Activated naive CD4-positive, alpha-beta T cell treated with anti-CD3 and anti-CD28 coated beads, Interleukin-2, amount 50 U/mL, for 72 hours (primary cell): ENCODE measurements at places on chromosomes 2 and 18. TPM values are rescaled to one million over a fixed set of nuclear protein-coding genes. Genes with fewer than 3 reads are reported as not detected.

GRCh38 chr2:137525132-137525531 lies 439.1 kb upstream of the HNMT start:
- no peak for DNase-seq

- no peak for DNase-seq
These were observed 95.3 kb downstream of the EIPR1 start for GRCh38 chr2:3282056-3282998.

- DNase-seq: no peak
These were observed 89.3 kb downstream of the ARMC9 start for GRCh38 chr2:231287696-231288095.

DNA sequence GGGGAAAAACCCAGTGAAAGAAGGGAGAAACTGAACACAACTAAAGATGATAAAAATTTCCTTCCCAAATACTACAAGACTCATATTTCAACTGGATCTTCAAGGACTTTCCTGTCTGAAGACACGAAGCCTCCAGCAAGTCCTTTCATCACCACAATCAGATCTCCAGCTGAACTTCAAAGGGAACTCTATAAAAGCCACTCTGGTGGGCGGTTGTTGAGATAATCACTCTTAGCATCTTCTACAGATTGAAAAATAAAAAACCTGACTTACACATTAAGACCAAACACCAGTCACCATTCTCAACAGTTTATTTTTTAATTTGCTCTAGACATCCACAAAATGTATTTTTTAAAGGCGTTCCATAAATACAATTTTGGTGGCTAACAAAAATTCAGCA lies 4.4 kb downstream of the REV1 start:
- no peak for DNase-seq

DNA sequence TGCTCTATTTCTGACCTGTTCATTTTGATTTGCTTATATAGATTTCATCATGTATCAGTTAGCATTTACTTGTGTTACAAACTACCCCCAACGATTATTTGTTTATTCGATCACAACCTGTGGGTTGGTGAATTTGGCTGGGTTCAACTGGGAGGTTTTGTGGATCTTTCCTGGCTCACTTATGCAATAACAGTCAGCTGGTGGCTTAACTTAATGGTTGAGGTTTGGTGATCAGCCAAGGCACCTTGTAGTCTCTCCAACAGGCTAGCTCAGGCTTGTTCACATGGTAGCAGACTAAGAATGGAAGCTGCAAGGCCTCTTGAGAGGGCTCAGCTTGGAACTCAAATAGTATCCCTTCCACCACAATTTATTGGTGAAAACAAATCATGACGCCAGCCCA lies 5.4 kb upstream of the PUM2 start:
- no peak for DNase-seq

- DNase-seq: no peak
These were observed 293.3 kb upstream of the TFPI start for GRCh38 chr2:187847245-187848208.

DNA sequence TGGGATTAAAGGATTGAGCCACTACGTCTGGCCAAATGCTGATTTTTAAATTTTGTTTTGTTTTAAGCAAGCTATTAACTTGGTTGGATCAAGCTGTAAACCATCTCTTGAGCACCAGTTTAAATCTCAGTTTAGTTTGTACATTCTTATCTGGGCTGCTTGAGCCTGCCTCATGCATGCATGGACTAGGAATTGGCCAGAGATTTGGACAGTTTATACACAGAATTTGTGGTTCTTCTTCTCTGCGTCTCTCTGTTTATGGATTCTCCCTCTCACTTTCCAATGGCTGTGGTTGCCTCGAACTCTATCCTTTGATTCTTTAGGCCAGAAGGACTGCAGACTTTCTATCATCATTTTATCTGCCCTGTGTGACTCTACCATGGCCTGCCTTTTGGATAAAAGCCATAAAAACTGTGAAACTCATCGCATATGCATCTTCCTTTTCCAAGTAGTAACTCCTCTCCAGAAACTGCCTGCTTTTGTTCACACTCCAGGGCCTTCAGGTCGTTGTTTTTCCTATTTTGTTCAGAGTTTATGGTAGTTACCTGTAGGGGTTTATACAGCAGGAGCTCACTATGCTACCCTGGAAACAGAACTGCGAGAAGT lies 32.5 kb upstream of the PLB1 start:
- no peak for DNase-seq

DNA sequence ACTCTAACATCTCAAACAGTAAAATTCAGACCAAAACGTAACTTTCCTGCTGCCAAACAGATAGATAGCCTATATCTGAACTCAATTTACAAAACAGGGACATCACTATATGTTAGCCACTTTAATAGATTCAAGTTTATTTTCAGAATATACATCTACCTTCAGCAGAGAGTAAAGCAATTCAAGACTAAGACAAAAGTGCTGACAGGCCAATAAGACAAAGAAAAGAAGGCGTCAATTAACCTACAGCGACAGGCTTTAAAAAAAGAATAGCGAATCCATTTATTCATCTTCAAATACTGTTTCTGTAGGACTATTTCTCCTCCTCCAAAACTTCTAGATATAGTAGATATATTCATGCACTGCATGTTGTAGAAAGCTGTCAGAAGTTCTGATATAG lies 333.0 kb downstream of the GRB14 start:
- DNase-seq: no peak

DNA sequence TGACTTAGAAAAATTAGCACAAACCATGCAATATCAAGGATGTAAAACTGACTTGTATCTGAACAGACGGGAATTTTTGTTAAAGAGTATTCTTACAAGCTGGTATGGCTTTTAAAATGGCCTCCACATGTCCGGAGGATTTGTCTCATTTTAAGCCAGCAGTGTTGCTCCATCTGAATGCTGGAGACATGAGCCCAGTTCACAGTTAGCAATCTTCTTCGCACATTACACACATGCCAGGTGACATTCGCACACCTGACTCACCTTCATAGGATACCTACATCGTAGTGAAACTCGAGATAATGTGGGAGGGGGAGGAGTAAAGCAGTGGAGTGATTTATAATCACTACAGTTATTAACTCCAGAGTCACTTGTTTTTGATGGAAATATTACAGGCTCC lies 231.8 kb upstream of the RBBP8 start:
- DNase-seq: no peak

GRCh38 chr2:33652830-33653229 lies 53.7 kb upstream of the FAM98A start:
- DNase-seq: no peak

DNA sequence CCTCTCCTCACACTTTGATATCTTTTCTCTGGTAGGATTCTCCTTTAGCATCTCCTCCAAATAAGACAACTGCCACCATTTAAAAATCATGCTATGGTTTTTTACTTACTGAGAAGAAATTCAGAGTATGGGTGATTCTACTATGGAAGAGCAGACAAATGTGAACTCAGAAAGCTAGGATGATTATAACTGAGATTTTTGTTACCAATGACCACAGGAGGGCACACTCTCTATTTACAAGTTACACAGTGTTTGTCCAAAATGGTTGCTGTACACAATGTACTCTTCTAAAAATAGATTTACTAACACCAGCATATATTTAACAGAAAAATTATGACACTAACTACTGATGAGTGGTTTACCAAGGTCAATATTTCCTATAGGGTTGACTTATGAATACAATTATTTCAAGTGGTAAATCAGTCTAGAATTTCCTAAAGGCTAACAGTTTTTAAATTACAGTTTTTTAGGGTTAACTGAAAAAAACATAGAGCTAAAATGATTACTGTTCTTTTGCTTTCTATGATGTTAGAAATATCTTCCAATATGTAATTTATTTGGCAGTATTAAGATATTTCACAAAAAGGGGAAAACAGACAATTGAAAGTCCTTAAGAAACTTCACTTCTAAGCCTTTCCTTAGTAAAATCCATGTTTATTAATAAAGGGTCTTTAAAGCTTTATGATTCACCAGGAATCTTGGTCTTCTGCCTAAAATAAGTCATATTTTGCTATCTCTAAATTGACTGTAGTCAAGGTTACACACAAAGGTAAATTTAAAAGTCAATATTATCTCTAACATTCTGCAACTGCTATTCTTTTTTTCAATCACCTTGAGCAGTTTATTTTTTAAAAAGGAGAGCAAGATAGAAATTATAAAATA lies 57.2 kb downstream of the MAP4K3 start:
- no peak for DNase-seq

GRCh38 chr2:221563270-221563985 lies 8.7 kb downstream of the EPHA4 start:
- no peak for DNase-seq

GRCh38 chr18:47420130-47420529 lies 168.7 kb upstream of the SKOR2 start:
- DNase-seq: no peak

GRCh38 chr2:222756951-222757650 lies 85.6 kb downstream of the MOGAT1 start:
- no peak for DNase-seq

DNA sequence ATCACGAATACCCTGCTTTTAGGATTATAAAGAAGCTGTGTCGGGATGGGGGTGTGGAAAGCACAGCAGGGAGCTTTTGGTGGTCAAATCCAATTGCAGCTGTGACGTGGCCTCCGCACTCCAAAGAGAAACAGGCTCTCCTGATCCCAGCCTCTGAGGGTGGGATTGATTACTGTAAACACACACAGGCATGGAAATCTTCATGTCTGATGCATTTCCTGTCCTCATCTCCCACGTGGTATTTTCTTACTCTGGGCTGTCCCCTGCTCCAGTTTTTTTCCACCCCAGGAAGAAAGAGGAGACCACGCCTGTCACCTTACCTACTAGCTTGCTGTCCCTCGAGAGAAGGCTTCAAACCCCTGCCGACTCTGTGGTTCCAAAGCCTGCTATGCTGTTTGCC lies 22.7 kb downstream of the RNF152 start:
- DNase-seq: no peak

GRCh38 chr2:139031722-139032121 lies 251.5 kb upstream of the NXPH2 start:
- no peak for DNase-seq

GRCh38 chr2:85888684-85889626 lies at the start of gene ST3GAL5:
Gene ST3GAL5 (minus strand): TSS chr2:85888990. CDS start chr2:85888905, 85 bp downstream.
- DNase-seq: peak; percentile 92

DNA sequence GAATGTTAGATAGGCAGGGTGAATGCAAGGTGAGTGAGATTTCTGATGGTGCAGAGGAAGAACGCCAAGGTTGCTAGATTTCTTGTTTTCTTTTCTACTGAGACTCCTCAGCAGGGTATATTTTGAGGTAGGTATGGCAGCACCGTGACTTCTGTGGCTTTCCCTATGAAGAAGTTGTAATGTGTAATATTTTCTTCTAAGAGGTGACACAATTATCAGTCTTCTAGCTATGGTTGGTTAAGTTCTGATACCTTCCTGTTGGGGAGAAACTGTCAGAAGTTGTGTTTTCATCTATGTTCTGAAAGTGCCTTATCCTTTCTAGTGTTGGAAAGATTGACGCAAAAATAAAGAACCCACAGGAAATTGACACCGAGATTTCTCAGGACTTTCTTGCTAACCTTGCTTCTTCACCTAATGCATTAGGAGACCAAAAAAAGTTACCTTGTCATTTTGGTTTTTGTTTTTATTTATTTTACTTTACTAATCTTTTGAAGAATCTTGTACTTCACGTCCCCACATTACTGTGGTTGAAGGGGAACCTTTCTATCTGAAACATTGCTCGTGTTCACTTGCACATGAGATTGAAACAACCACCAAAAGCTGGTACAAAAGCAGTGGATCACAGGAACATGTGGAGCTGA lies 11.9 kb downstream of the IL18R1 start:
- no peak for DNase-seq

PGAP1 gene
- 40.2 TPM for total RNA-seq

GPR45 gene
- not detected for total RNA-seq

TEX44 gene
- not detected for total RNA-seq

CLIP4 gene
- 19.7 TPM for total RNA-seq
